Glomerular endothelial cell (primary cell): ENCODE measurements at places on chromosomes 4 and X.

GRCh38 chrX:112654871-112655270 is 24.9 kb downstream of the LHFPL1 start:
- no peak for DNase-seq

GRCh38 chr4:67934628-67935027 is 28.7 kb downstream of the TMPRSS11A start:
- no peak for DNase-seq

DNA sequence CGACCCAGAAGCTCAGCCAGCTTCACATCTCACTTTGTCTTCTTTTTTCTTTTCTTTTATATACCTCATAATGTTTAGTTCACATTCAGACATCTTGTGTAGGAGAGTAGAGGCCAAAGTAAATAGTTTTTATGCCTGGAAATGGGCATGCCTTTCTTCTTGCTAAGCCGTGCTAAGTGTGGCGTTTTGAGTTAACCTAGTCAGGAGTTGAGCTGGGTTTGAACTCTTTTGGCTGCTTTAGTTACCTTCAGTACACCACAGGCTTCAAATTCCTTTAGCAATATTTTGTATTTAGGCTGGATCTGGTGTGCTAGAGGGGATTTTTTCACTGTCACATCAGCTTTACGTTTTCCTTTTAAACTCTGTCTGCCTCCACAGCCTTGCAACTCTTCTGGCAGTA is 300.8 kb downstream of the ZNF674 start:
- no peak for DNase-seq

DNA sequence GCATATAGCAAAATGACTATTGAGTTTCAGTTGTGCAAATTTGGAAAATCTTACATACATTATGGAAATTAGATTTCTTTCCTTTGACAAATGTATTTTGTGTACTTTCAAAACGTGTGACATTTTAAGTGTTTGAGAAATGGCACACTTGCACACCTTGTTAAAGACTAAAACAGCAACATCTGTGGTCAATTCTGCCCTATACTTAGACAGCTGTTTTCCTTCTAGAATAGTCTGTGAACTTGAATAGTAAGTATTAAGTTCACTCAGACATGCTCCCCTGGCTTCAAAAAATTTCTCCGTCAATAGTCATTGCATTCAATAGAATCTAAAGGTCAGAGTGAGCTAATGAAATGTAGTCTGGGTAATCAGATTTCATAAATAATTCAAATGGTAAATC is 21.7 kb upstream of the TBC1D9 start:
- no peak for DNase-seq

DNA sequence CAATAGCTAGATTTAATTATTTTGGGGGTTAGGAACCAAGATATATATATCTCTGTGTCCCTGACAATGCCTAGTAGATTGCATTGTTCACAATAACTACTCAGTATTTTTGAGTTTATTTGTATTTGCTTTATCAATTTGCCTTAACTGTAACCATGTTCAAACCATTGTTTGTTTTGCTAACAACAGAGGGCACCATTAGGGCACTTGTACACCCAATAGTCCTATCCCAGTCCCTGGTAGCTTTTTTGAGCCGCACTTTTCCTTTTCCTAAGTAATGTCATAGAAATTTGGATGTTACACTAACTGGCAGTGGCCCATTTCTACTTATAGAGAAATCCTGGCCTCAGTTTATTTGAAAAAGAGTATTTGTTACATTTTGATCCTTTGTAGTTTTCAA is 575 bp upstream of the KLHL5 start:
- DNase-seq, result no peak

- DNase-seq, result no peak
Measured at GRCh38 chr4:98662055-98662453, 3.6 kb upstream of the TSPAN5 start.

DNA sequence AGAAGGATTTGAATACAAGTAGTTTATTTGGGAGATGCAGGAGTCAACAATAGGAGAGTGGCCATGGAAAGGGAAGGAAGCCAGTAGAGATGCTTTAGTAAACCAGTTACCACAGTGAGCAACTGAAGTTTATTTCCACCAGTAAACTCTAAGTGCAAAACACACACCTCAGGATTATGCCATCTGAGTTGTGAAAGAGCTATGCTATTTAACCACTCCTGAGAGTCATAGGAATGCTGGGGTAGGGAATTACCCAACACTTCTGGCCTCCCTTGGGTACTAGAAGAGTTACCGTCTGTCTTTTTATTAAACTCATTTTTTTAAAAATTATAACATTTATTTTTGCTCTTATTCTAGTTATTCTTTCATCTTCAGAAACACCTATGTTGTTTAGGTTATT is 834.6 kb upstream of the AMOT start:
- no peak for DNase-seq
